ENCODE measurements at places on chromosomes 16 and 17. TPM values are rescaled to one million over a fixed set of nuclear protein-coding genes. Genes with fewer than 3 reads are reported as not detected.

Gene CLEC19A
- 0.17 TPM for total RNA-seq

- H3K27ac ChIP-seq = no peak overlapping the region
- no peaks in the 10 kb centered on the region for H3K27me3 ChIP-seq
- peaks cover 17% of the 10 kb centered on the region for H3K36me3 ChIP-seq
- no peak for DNase-seq
Measured at GRCh38 chr17:58995247-58995940, 111.3 kb downstream of the TRIM37 start.

- peaks cover 37% of the 10 kb centered on the region for H3K36me3 ChIP-seq
- no peak overlapping the region for H3K4me3 ChIP-seq
- H3K27me3 ChIP-seq = no peaks in the 10 kb centered on the region
Measured at GRCh38 chr16:305916-306626, 23.1 kb downstream of the PDIA2 start.

GRCh38 chr17:70295731-70296130, 126.4 kb downstream of the KCNJ2 start:
- no peaks in the 10 kb centered on the region for H3K27me3 ChIP-seq
- DNase-seq = no peak
- peaks cover 9% of the 10 kb centered on the region for H3K4me1 ChIP-seq

- no peak overlapping the region for H3K4me3 ChIP-seq
- no peaks in the 10 kb centered on the region for H3K36me3 ChIP-seq
- no peaks in the 10 kb centered on the region for H3K27me3 ChIP-seq
- peaks cover 9% of the 10 kb centered on the region for H3K4me1 ChIP-seq
- DNase-seq = no peak
Measured at GRCh38 chr17:73042809-73043685, 49.4 kb downstream of the SLC39A11 start.

- H3K4me3 ChIP-seq = no peak overlapping the region
- peaks cover 6% of the 10 kb centered on the region for H3K4me1 ChIP-seq
- DNase-seq = no peak
- no peaks in the 10 kb centered on the region for H3K36me3 ChIP-seq
- no peak overlapping the region for H3K27ac ChIP-seq
- H3K27me3 ChIP-seq = no peaks in the 10 kb centered on the region
Measured at GRCh38 chr16:17409894-17410293, 60.9 kb downstream of the XYLT1 start.

DNA sequence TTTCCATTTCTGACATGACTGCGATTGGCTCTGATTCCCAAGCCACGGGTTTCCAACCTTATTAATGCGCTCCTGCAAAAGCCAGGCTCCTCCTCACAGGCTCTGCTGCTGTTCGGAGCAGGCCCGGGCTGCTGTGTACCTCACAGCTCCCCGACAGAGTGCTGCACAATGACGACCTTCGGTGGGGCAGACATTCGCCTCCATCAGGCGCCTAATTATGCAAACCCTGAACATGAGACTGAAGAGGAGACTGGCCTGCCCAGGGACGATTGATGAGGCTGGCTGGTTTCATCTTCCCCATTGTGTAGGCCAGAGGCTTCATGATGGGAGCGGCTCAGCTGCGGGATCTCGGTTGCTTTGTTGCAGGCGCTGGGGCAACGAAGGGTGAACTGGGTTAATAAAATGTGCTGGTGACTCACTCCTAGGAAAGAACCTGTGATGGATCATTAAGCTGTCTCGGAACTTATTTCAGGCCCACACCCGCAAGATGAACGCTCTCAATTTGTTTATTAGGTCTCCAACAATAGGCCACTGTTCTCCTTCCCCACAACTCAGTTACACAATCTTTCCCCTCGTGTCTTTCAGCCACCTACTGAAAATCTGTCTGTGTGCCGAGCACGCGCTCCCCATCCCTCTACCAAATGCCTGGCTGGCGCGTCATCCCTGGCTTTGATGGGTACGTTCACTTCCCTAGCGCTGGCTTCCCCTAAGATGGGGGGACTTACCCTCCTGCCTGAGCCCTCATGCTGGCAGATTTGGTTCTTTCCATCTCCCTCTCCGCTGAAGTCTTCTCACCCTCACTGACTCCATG, 27.2 kb upstream of the TOB1 start:
- H3K27ac ChIP-seq = no peak overlapping the region
- DNase-seq = no peak
- no peaks in the 10 kb centered on the region for H3K27me3 ChIP-seq
- H3K4me3 ChIP-seq = no peak overlapping the region
- no peaks in the 10 kb centered on the region for H3K36me3 ChIP-seq

DNA sequence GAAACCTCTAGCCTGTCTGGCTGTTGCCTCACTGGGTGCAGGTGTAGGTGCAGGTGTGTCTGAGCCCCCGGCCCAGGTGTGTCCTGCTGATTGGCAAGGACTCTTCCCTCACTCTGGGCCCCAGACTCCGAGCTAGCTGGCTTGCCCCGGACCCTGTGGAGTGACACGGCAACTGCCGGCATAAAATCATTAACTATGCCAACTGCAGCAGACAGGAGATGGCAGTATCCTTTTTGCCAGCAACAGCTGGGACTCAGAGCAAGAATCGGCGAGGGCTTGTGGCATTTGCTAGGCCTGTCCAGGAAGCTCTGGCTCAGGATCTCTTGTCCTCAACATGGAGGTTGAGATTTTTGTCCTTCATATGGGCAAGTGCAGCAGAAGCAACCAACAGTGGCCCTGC, 20.8 kb downstream of the CIAPIN1 start:
- no peak for DNase-seq
- H3K36me3 ChIP-seq = peaks cover 43% of the 10 kb centered on the region
- peaks cover 9% of the 10 kb centered on the region for H3K4me1 ChIP-seq
- no peak overlapping the region for H3K27ac ChIP-seq

- H3K36me3 ChIP-seq = peaks cover 18% of the 10 kb centered on the region
- H3K27ac ChIP-seq = peak overlapping the region; percentile 21
- H3K4me3 ChIP-seq = no peak overlapping the region
Measured at GRCh38 chr17:64095144-64095882, 34.6 kb downstream of the ERN1 start.

GRCh38 chr16:49460786-49461470, 87.3 kb downstream of the C16orf78 start:
- DNase-seq = peak; percentile 32
- peaks cover 19% of the 10 kb centered on the region for H3K27me3 ChIP-seq
- H3K4me1 ChIP-seq = no peaks in the 10 kb centered on the region

GRCh38 chr17:76868176-76868668, at the start of gene MGAT5B:
Gene MGAT5B, plus strand, starts transcription at chr17:76868404. Its CDS starts 626 bp downstream, at chr17:76869030.
- H3K4me3 ChIP-seq = peak within 1 kb of the TSS; percentile 40
- peaks cover 7% of the 10 kb centered on the region for H3K4me1 ChIP-seq
- no peak within 1 kb of the TSS for H3K27ac ChIP-seq
- H3K36me3 ChIP-seq = no peaks in the 10 kb centered on the region

DNA sequence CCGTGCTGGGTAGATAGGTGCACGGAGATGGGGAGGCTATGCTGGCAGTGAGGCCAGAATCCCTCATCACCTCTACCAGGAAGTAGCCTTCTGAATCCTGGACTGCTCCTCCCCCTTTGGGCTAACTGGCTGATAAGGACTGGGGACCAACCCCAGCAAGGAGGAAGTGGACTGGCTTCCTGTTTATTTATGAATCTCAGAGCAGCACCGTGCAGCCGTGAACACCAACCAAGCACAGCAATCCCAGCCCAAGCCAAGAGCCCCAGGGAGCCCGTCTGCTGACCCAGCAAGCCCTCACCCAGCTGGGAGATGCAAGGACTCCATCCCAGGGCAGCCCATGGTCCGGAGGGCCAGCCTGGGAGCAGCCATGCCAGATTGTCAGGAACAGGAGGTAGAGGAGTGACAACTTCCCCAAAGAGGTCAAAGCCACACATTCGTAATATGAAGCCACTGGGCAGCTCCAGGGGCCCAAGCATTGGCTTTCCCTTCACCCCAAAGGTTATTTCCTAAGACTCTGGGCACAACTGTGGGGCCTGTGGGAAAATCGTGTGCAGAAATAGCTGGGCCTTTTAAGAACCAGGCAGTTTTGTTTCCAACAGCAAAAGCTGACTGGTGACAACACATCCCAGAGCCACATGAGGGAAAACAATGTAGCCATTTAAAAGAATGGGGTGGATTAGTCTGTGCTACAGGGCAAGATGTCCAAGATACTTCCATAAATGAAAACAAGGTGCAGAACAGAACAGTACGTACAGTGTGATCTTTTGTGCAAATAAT, 23.9 kb downstream of the PHB1 start:
- H3K27ac ChIP-seq = peak overlapping the region; percentile 83
- peak; percentile 70 for DNase-seq
- no peaks in the 10 kb centered on the region for H3K36me3 ChIP-seq

DNA sequence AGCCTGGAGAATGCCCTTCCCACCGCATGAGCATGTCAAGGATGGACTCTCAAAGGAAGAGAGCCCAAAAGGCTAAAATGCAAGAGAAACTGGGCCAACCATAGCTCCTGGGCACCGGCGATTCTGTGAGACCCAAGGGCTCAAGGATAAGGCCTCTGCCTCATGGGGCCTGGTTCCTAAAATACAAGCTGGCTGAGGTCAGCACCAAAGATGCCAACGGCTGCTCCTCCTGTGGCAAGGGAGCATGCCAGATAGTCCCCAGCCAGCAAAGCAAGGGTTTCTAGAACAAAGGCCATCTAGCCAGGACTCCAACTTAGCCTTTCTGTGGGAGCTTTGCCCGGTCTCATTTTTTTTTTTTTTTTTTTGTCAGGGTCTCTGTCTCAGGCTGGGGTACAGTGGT, 20.1 kb downstream of the GPRC5B start:
- H3K4me1 ChIP-seq = no peaks in the 10 kb centered on the region
- no peak overlapping the region for H3K4me3 ChIP-seq
- no peaks in the 10 kb centered on the region for H3K36me3 ChIP-seq
- H3K27me3 ChIP-seq = no peaks in the 10 kb centered on the region
- H3K27ac ChIP-seq = no peak overlapping the region
- no peak for DNase-seq

DNA sequence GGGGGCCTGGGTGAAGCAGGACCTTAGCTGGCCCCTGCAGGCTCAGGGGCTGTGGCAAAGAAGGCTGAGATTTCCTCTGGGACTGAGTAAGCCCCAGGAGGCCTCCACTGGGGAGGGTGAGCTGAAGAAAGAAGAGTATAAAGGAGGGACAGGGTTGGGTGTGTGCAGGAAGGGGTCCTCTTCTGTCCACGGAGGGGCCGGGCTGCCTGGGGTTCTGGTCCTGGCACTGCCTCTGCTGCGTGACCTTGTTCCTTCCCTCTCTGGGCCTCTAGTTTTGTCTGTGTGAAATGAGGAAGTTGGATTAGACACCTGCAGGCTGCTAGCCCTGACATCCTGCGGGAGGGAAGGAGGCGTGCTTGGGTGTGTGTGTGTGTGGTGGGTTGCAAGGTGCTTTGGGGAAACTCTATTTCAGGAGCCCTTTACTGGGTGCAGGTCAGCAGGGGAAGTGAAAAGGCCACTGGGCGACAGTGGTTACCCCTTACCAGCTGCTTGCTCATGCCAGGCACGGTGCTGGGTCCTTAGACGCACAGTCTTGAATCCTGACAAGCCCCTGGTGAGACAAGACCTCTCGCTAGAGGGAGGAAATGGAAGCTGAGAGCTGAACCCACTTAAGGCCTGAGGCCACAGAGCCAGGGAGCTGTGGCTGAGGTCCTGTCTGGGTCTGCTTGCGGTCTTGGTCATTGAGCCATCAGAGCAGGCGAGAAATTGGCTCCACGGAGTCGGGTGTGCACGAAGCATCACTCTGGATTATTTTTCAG, 60.7 kb downstream of the OR1D5 start:
- DNase-seq = peak; percentile 60
- no peak overlapping the region for H3K4me3 ChIP-seq
- H3K27me3 ChIP-seq = no peaks in the 10 kb centered on the region
- H3K36me3 ChIP-seq = no peaks in the 10 kb centered on the region
- H3K4me1 ChIP-seq = peaks cover 24% of the 10 kb centered on the region
- H3K27ac ChIP-seq = no peak overlapping the region

Gene GRAPL
- 16.6 TPM for total RNA-seq

Gene SLC12A3
- not detected for total RNA-seq

Gene CBFA2T3
- total RNA-seq = 19.0 TPM

Gene SEC14L5
- 0.52 TPM for total RNA-seq

Gene P2RX1
- total RNA-seq = 6.8 TPM

Gene TPSB2
- 181 TPM for total RNA-seq

Gene C1QTNF8
- total RNA-seq = not detected

- no peak overlapping the region for H3K4me3 ChIP-seq
- no peaks in the 10 kb centered on the region for H3K36me3 ChIP-seq
- peaks cover 7% of the 10 kb centered on the region for H3K27me3 ChIP-seq
- no peak overlapping the region for H3K27ac ChIP-seq
Measured at GRCh38 chr17:79671085-79671694, 59.6 kb upstream of the ENPP7 start.

GRCh38 chr16:66701026-66701425, 4.5 kb upstream of the CMTM4 start:
- H3K27ac ChIP-seq = no peak overlapping the region
- peaks cover 13% of the 10 kb centered on the region for H3K4me1 ChIP-seq
- no peak for DNase-seq
- H3K36me3 ChIP-seq = no peaks in the 10 kb centered on the region
- H3K4me3 ChIP-seq = no peak overlapping the region
- no peaks in the 10 kb centered on the region for H3K27me3 ChIP-seq

Measured in upper lobe of right lung (tissue), 1 donor.